ENCODE measurements at places on chromosomes 11 and 22. TPM values are rescaled to one million over a fixed set of nuclear protein-coding genes. Genes with fewer than 3 reads are reported as not detected.

TRIM49B gene
- not detected for total RNA-seq

SPI1 gene
- not detected for total RNA-seq

OR51B2 gene
- not detected for total RNA-seq

VSTM5 gene
- total RNA-seq, result under 0.01 TPM

SCGB1D4 gene
- not detected for total RNA-seq

EML3 gene
- 37.3 TPM for total RNA-seq

C11orf21 gene
- not detected for total RNA-seq

GAL3ST1 gene
- total RNA-seq, result 5.7 TPM

OR10A2 gene
- total RNA-seq, result not detected

MUC2 gene
- not detected for total RNA-seq

PNPLA5 gene
- not detected for total RNA-seq

CALCB gene
- total RNA-seq, result 0.65 TPM

KDM4D gene
- 1.8 TPM for total RNA-seq

LRP4 gene
- 13.9 TPM for total RNA-seq

CCDC116 gene
- 0.13 TPM for total RNA-seq

CHRM1 gene
- total RNA-seq, result not detected

APIP gene
- total RNA-seq, result 5.3 TPM

POU2AF2 gene
- total RNA-seq, result not detected

MS4A4E gene
- total RNA-seq, result not detected

OR4D5 gene
- total RNA-seq, result not detected

KRTAP5-3 gene
- not detected for total RNA-seq

CD248 gene
- 5.1 TPM for total RNA-seq

ISX gene
- total RNA-seq, result not detected

PAX6 gene
- total RNA-seq, result not detected

MYOD1 gene
- total RNA-seq, result not detected

TEX54 gene
- not detected for total RNA-seq

CHRM4 gene
- not detected for total RNA-seq

LMNTD2 gene
- total RNA-seq, result 0.65 TPM

ABCG4 gene
- 0.49 TPM for total RNA-seq

APOBEC3H gene
- not detected for total RNA-seq

GLYATL2 gene
- total RNA-seq, result 0.38 TPM

IL17REL gene
- 0.25 TPM for total RNA-seq

CDON gene
- total RNA-seq, result 4.7 TPM

LDHAL6A gene
- not detected for total RNA-seq

ZC3H7B gene
- 66.5 TPM for total RNA-seq

UBQLN3 gene
- not detected for total RNA-seq

MCAM gene
- total RNA-seq, result 304 TPM

BEST1 gene
- total RNA-seq, result 0.51 TPM

UPB1 gene
- total RNA-seq, result 0.38 TPM

NCR3LG1 gene
- total RNA-seq, result 3.3 TPM

FAM180B gene
- not detected for total RNA-seq

OLFML1 gene
- total RNA-seq, result 0.25 TPM

DEFB131B gene
- total RNA-seq, result not detected

SCN4B gene
- total RNA-seq, result under 0.01 TPM

ART1 gene
- total RNA-seq, result not detected
